Keratinocyte (primary cell): ENCODE measurements at places on chromosomes 2 and 18.

GRCh38 chr2:65278531-65278981 is 50.9 kb downstream of the ACTR2 start:
- peaks cover 4% of the 10 kb centered on the region for H3K36me3 ChIP-seq
- H3K27ac ChIP-seq, result no peak overlapping the region
- no peaks in the 10 kb centered on the region for H3K4me1 ChIP-seq
- no peak overlapping the region for H3K4me3 ChIP-seq

GRCh38 chr18:27887711-27888495 is 289.0 kb downstream of the CDH2 start:
- no peak overlapping the region for H3K27ac ChIP-seq
- no peak overlapping the region for H3K4me3 ChIP-seq
- no peak for DNase-seq
- no peaks in the 10 kb centered on the region for H3K4me1 ChIP-seq

DNA sequence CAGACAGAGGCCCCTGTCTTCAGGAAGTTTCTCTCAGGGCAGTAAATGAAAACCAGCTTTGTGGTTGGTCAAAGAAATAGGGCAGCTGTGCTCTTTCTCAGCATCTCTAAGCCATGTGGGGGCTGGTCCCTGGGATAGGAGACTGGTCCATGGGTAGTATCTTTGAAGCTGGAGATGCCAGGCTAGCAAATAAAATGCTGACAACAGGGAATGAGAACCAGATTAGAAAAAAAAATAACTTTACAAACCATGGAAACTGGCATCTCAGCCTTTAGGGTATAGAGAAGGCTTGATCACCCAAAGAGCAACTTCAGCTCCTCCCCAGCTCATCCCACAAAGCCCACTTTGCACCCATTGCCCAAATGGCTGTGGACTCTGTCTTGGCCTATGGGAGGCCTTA is 138.1 kb downstream of the TTC32 start:
- no peak for DNase-seq
- H3K4me1 ChIP-seq, result no peaks in the 10 kb centered on the region
- no peaks in the 10 kb centered on the region for H3K36me3 ChIP-seq
- no peak overlapping the region for H3K27ac ChIP-seq
- no peak overlapping the region for H3K4me3 ChIP-seq

- H3K4me3 ChIP-seq, result no peak overlapping the region
- no peaks in the 10 kb centered on the region for H3K27me3 ChIP-seq
- peaks cover 7% of the 10 kb centered on the region for H3K4me1 ChIP-seq
- no peak overlapping the region for H3K27ac ChIP-seq
- no peaks in the 10 kb centered on the region for H3K36me3 ChIP-seq
Observed at GRCh38 chr2:189309331-189309730, 129.8 kb upstream of the COL5A2 start.

DNA sequence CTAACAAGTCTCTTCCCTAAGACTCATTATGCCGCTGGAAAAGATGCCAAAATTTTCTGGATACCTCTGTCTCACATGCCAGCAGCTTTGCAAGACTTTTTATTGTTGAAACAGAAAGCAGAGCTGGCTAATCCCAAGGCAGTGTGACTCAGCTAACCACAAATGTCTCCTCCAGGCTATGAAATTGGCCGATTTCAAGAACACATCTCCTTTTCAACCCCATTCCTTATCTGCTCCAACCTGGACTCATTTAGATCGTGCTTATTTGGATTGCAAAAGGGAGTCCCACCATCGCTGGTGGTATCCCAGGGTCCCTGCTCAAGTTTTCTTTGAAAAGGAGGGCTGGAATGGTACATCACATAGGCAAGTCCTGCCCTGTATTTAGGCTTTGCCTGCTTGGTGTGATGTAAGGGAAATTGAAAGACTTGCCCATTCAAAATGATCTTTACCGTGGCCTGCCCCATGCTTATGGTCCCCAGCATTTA is 26.3 kb downstream of the DHRS9 start:
- no peaks in the 10 kb centered on the region for H3K27me3 ChIP-seq
- DNase-seq, result peak; percentile 80
- H3K36me3 ChIP-seq, result no peaks in the 10 kb centered on the region
- peak overlapping the region; percentile 30 for H3K4me3 ChIP-seq

GRCh38 chr2:43443282-43443681 is 152.6 kb downstream of the THADA start:
- H3K27ac ChIP-seq, result no peak overlapping the region
- H3K4me3 ChIP-seq, result no peak overlapping the region
- no peak for DNase-seq
- H3K4me1 ChIP-seq, result peaks cover 7% of the 10 kb centered on the region

- DNase-seq, result no peak
- H3K27ac ChIP-seq, result no peak overlapping the region
- H3K27me3 ChIP-seq, result no peaks in the 10 kb centered on the region
- H3K4me1 ChIP-seq, result no peaks in the 10 kb centered on the region
- no peak overlapping the region for H3K4me3 ChIP-seq
Observed at GRCh38 chr2:6186332-6187151, 494.4 kb downstream of the SOX11 start.

- no peak for DNase-seq
- H3K4me1 ChIP-seq, result peaks cover 8% of the 10 kb centered on the region
Observed at GRCh38 chr2:37287966-37288365, 36.7 kb downstream of the PRKD3 start.

- H3K4me3 ChIP-seq, result no peak overlapping the region
- no peak overlapping the region for H3K27ac ChIP-seq
- DNase-seq, result no peak
- no peaks in the 10 kb centered on the region for H3K4me1 ChIP-seq
- H3K27me3 ChIP-seq, result no peaks in the 10 kb centered on the region
Observed at GRCh38 chr18:58102875-58103274, 58.8 kb downstream of the NEDD4L start.

DNA sequence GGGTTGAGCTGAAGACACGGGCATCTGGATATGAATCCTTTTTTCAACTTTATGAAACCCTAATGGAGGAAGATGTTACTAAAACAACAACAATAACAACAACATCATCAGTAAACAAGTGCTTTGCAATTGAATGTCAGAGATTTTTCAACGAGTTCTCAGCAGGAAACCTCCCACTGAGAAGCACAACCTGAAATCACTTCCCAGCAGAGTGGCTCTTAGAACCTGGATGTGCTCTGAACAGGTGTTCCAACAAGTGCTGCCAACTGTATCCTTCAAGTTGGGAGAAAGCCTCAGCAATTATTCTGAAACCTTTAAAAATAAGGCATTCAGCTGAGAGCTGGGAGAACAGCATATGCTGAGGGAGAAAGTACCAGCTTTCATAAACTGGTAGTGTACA is 1622.7 kb upstream of the CELF4 start:
- DNase-seq, result no peak
- no peak overlapping the region for H3K4me3 ChIP-seq
- H3K27me3 ChIP-seq, result no peaks in the 10 kb centered on the region
- no peaks in the 10 kb centered on the region for H3K36me3 ChIP-seq
- no peaks in the 10 kb centered on the region for H3K4me1 ChIP-seq

DNA sequence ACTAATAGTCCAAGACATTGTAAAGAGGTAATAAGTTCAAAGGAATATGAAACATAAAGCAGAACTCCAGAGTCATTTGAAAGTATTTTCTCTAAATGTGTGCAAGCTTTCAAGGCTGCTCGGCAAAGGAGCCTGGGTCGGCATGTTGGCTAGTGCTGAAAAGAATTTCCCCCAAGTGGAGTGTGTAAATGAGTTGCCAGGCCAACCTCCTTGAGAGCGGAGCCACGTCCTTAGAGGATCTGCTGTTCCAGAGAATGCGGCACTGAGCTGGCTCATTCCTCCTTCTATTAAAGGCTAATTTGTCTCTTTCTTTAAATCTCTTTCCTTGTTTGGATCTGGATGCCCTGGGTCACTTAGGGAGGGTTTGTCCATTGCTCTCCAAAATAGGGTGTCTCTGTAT is 127.5 kb downstream of the RDH14 start:
- no peaks in the 10 kb centered on the region for H3K36me3 ChIP-seq
- H3K27ac ChIP-seq, result no peak overlapping the region
- no peak overlapping the region for H3K4me3 ChIP-seq
- H3K27me3 ChIP-seq, result no peaks in the 10 kb centered on the region
- DNase-seq, result no peak
- H3K4me1 ChIP-seq, result no peaks in the 10 kb centered on the region

DNA sequence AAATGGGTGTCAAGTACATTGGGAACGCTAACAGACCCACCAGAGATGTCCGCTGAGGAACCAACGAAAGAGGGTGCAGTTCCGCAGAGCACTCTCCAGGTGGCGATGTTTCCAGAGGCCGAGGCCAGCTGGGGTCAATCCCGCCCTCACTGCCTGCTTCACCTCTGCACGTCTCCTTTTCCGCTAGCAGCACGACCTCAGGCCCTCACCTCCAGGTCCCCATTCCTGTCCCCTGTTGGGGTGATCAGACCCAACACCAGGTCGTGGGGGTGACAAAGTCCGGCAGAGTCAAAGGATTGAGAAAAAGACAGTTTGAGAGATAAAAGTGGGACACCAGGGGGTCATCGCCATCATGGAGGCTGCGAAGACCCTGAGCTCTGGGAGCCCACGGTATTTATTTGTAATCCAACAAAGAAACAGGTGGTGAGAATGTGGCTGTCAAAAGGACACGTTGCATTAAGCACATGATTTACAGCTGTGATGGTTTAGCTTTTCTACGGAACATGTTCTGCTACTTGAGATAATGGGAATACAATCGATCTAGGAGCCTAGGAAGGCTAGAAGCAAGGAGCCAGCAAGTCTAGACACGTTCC is 27.3 kb downstream of the ZAP70 start:
- H3K27ac ChIP-seq, result no peak overlapping the region
- H3K4me3 ChIP-seq, result no peak overlapping the region
- no peak for DNase-seq
- no peaks in the 10 kb centered on the region for H3K27me3 ChIP-seq
- H3K36me3 ChIP-seq, result peaks cover 2% of the 10 kb centered on the region
- peaks cover 13% of the 10 kb centered on the region for H3K4me1 ChIP-seq

- no peaks in the 10 kb centered on the region for H3K4me1 ChIP-seq
- no peak overlapping the region for H3K27ac ChIP-seq
- H3K36me3 ChIP-seq, result no peaks in the 10 kb centered on the region
- H3K27me3 ChIP-seq, result no peaks in the 10 kb centered on the region
Observed at GRCh38 chr2:239523147-239523953, 122.5 kb upstream of the HDAC4 start.

DNA sequence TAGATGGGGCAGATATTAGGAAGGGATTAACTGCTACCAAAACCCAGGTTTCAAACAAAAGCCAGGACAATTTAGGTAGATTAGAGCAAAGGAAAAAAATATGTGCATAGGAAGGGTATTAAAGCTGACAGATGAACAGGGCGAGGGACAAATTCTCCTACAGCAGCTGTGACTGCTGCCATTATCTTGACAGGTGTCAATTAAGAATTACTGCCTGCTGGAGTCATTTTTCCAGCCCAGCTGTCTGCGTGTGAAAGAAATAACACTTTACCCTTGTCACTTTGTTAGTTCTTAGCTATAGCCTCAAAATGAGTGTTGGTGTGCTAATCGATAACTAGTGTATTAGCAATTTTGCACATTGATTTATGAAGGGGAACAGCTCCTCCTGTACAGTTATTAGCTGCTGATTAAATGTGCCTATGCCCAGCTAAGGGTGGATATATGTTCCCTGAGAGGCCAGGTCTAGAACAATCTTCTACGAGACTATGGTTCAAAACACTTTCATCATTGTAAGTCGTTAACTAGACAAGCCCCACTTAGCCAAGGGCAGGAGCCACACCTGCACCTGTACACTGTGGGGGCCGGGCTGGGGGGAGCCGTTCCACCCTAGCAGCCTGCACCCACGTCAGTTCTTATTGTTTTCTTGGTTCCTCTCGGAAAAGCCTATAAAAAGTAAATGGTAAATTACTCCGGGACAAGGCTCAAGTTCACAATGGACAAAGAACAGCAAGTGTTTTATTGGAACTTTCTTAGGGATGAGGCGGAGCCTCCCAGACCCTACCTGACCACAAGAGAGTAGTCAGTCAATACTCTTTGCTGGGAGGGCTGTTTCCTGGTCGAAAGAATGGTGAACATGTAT is 7.7 kb downstream of the TSHZ1 start:
- H3K27ac ChIP-seq, result no peak overlapping the region
- H3K4me3 ChIP-seq, result no peak overlapping the region
- H3K36me3 ChIP-seq, result no peaks in the 10 kb centered on the region
- no peaks in the 10 kb centered on the region for H3K27me3 ChIP-seq
- peaks cover 19% of the 10 kb centered on the region for H3K4me1 ChIP-seq

GRCh38 chr2:26170795-26171194 is 2.1 kb upstream of the GAREM2 start:
- no peak for DNase-seq
- peaks cover 18% of the 10 kb centered on the region for H3K27me3 ChIP-seq
- no peaks in the 10 kb centered on the region for H3K4me1 ChIP-seq
- H3K27ac ChIP-seq, result no peak overlapping the region
- no peaks in the 10 kb centered on the region for H3K36me3 ChIP-seq

GRCh38 chr2:196719110-196719872 is 79.8 kb downstream of the CCDC150 start:
- H3K27ac ChIP-seq, result no peak overlapping the region
- H3K36me3 ChIP-seq, result no peaks in the 10 kb centered on the region
- H3K27me3 ChIP-seq, result no peaks in the 10 kb centered on the region
- no peak for DNase-seq

- DNase-seq, result no peak
- H3K4me1 ChIP-seq, result peaks cover 3% of the 10 kb centered on the region
- no peaks in the 10 kb centered on the region for H3K36me3 ChIP-seq
- no peak overlapping the region for H3K27ac ChIP-seq
- no peaks in the 10 kb centered on the region for H3K27me3 ChIP-seq
Observed at GRCh38 chr2:86646329-86646728, 22.7 kb upstream of the RNF103 start.

DNA sequence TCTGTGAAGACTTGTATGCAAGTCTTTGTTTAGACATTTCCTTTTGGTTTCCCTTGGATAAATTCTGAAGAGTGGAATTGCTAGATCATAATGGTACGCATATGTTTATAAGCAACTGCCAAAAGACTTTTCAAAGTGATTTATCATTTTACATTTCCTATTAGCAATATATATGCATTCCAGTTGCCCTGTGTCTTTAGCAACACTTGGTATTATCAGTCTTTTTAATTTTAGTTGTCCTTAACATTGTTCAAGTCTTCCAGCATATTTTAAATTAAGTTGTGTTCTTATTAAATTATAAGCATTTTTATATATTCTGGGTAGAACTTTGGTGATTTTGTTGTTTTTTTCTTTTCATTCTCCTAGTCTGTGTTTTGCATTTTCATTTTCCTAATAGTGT is 81.8 kb downstream of the EML6 start:
- DNase-seq, result no peak
- H3K27ac ChIP-seq, result no peak overlapping the region
